ENCODE measurements at places on chromosomes 5 and 9.

- DNase-seq = no peak
These were observed 17.5 kb downstream of the STXBP1 start for GRCh38 chr9:127629468-127630081.

- DNase-seq = no peak
These were observed 471.5 kb downstream of the HINT1 start for GRCh38 chr5:130693509-130693908.

- DNase-seq = peak; percentile 61
These were observed 32.3 kb downstream of the TNPO1 start for GRCh38 chr5:72848474-72849428.

DNA sequence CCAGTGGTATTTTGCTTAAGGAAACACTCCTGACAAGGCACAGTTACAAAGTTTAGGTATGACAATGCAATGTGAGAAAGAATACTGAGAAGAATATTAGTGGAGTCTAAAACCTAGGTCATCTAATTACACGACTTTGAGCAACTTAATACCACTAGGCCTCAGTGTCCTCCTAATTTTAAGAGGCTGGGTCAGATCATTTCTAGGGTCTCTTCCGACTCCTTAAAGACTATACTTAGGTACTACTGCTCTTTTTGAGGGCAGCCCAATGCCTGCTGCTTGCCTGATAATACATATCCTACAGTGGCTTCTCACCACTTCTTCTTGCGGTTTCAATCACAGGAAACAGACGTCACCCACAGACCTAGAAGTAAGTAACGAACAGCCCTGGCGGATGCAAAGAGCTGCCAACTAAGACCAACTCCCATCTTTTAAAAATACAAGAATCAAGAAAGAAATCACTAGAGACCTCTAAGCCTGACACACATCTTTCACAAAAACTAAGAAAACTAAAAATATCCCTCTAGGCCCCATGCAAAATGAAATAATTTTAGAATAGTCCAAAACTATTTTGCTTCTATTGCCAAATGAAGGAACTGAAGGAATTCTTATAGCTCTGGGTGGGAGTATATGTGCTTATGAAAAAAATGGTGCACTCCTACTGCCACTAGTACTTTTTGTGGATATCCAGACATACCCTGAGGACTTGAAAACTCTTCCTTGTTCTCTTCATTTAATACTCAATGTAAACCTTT is 13.1 kb downstream of the DIAPH1 start:
- peak; percentile 65 for DNase-seq

DNA sequence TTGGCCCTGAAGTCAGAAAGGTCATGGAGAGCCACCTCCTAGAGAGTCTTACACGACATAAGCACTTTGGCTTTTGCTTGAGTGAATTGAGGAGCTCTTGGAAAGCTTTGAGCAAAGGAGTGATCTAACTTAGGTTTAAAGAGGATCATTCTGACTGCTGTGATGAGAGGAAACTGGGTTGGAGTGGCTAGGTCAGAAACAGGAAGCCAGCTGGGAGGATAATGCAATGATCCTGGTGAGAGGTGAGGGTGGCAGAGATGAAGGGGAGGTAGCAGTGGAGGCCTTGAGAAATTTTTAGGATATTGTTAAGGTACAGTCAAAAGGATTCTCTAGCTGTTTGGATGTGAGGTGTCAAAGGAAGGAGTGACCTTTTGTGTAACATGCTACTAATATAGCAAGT is 32.2 kb upstream of the ROPN1L start:
- DNase-seq = no peak

- no peak for DNase-seq
These were observed 5.6 kb downstream of the ADGRD2 start for GRCh38 chr9:124455820-124456219.

- DNase-seq = peak; percentile 95
These were observed 6.3 kb downstream of the PAX5 start for GRCh38 chr9:37027582-37028419.

DNA sequence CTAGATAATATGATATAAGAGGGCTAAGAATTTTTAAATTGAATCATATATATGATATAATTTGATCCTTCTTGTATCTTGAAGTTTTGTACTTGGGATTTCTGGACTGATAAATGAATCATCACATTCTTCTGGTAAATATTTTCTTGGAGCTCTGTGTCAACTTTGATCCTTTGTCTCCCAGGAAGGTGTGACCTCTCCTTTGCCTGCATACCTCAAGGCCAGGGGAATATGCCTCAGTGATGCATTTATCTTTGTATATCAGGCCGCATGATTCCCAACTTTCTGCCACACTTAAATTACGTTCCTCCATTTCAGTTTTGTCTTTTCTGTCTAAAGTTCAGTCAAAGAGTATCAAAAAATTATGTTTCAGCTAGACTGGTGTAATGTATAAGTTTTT is 101.2 kb downstream of the NLN start:
- DNase-seq = no peak

DNA sequence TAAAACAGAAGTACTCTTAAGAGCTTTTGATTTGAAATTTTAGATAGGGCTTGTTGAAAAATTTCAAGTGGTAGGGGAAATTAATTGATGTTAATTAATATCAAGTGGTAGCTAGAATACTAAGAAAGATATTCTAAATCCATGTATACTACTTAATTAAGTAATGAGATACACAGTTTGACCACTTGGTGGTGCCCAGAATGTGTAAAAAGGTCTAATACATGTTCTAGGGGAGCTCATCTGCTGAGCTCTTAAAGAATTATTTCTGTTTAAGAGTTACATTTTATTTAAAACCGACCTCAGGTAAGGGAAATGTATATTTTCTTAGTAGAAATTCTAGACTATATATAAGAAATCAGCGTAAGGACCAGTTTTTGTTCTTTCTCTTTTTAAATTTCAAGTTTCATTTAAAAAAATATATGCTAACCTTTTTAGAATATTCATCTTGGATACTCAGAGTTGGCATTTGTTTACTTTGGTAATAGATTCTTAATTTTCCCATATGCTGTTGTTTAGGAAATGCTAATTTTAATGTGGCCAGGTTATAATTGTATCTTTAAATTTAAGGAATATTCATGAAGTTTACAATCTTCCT is 61.5 kb downstream of the LNPEP start:
- no peak for DNase-seq

GRCh38 chr9:121107881-121108280 is 33.1 kb downstream of the CNTRL start:
- no peak for DNase-seq

- DNase-seq = no peak
These were observed 339.6 kb upstream of the ITGA1 start for GRCh38 chr5:52448111-52448510.

- DNase-seq = no peak
These were observed 13.8 kb downstream of the FOXE1 start for GRCh38 chr9:97866848-97867247.

GRCh38 chr9:101792475-101792874 is 54.0 kb upstream of the GRIN3A start:
- no peak for DNase-seq

DNA sequence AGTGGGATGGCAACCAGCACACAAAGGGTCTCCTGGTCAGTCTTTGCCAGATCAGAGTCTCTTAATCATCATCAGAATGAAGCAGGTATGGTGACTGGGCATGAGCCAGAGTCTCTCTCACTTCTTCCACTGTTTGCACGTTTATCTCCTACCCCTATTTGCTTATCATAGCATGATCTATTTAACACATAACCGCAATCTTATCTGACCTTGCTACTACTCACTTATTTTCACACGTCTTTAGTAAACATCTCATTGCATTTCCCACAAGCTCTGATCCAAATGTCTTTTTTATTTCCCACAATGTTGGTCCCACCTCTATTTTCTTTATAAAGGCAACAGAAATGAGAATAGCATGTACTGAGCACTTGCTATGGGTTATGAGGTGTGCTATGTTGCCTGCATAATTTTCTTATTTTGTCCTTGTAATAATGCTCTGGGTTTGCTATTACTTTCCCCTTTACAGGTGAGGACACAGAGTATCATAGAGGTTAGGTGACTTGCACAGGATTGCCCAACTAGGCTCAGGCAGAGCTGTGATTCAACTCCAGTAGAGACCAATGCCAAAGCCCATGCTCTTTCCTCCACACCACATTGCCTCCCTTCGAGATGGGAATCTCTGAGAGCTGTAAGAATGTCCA is 39.7 kb upstream of the IL7R start:
- no peak for DNase-seq

DNA sequence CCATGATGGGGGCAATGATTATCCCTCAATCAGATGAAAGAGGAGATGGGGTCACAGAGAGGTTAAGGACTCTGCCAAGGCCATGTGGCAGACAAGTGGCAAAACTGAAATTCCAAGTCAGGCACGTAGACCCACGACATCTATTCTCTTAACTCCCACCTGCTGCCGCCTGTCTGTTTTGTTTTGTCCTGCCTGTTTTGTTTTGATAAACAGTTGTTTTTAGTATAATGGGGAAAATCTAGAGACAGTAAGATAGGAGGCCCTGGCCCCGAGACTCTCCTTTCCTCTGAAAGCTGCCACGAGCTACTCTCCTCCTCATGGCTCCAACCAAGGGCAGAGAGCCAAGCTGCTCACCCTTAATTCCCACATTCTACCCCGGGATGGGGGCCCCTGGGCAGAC is 4.9 kb downstream of the FSTL4 start:
- DNase-seq = no peak

DNA sequence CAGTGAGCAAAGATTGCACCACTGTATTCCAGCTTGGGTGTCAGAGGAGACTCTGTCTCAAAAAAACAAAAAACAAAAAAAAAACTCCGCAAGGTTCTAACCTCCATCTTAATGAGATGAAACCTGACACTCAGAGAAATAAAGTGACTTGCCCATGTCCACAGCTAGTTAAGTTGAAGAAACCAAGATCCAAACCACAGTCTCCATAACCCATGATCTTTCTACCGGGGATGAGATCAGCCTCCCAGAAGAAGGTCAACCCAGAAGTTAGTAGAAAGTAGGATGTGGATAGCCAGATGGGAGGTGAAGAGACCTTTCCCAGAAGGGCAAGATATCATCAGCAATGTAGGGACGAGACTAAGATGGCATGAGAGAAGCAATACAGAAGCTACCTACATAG is 140.4 kb upstream of the ADRA1B start:
- DNase-seq = no peak

DNA sequence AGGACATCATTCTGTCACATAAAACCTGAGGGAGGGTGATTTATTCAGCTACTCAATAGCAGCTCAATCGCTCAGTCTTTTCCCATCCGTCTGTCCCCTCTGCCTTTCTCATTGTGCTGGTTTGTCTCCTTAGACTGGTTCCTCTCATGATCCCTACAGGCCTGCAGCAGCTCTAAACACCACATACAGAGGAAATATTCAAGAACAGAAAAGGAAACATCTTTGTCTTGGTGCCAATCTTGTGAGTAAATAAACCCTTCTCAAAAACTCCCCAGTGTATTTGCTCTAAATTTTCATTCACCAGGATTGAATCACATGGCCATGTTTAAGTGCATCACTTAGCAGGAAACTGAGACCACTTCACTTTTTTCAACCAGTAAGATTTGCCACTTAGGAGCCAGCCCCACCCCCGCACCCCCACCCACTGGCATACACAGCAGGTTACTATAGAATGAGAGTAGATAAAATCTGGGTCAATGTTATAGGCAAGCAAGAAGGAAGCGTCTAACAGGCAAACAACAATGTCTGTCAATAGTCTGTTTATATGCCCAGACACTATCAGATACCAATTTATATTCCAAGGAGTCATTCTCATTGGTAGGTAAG is 895.5 kb upstream of the DMAC1 start:
- DNase-seq = no peak

DNA sequence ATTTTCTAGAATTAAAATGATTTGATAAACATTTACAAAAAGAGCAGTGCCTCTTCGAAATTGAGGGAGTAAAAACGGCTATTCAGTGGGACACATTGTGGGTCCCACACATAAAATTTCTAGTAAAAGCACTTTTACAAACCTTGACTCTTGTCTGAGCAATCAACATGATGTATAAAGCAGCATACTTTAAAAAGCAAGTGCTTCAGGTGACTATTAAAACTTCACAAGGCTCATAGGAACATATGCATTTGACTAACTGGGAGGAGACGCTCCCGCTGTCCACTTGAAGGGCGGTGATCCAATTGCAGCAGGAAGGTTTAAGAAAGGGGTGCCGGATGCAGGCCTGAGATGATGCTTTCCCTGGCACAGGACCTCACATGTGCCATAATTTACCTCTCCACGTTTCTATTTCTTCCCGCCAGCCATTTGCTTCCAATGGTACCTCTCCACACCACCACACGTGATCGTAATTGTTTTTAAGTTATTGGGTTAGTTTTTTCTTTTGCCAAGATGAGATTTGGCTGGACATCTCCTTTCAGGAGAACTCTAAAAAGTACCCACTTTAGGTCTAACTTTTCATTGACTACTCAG is 1.8 kb downstream of the MCTP1 start:
- no peak for DNase-seq

DNA sequence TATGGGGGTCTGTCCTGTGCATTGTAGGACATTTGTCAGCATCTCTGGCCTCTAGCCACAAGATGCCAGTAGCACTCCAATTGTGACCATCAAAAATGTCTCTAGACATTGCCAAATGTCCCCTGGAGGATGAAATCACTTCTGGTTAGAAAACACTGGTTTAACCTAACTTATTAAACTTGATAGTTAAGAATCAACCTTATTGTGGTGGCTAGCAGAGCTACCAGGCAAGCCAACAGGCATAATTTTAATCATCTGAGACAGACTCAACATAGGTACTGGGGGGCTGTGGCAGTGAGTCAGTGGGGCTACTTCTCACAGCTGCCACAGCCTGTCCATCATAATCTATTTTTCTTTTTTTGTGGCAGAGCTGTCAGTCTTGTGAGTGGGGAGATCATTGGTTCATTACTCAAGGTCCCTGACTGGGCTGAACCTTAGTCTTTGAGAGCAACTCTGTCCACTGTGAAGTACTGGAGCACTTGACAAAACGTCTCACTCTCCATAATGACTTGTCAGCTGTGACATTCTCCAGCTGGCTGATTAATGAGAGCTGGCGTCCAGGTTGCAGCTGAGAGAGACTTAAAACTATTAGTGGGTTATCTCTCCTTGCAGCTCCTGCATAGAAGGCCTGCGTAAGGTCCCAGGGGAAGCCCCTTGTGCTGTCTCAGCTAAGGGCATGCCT is 107.9 kb downstream of the DCP2 start:
- no peak for DNase-seq

DNA sequence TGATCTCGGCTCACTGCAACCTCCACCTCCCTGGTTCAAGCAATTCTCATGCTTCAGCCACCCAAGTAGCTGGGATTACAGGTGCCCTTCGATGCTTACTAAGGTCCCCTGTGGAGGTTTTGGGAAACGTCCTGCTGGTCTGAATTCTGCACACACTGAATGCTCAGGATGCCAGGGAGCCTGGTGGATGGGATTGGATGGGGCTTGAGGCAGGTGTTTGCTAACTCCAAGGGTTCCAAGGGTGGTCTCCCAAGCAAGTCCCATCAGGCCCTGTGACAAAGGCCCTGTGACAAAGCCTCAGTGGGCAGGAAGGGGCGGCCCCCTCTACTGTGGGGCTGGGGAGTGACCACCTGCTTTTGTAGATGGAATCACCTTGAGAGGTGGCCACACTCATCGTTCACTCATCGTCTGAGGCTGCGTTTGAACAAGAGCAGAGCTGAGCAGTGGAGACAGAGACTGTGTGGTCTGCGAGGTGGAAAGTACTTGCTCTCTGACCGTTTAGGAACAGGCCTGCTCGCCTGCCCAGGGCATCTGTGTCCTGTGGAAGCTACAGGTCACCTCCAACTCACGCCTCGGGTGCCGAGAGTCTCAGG is 40.2 kb downstream of the MRPL36 start:
- DNase-seq = peak; percentile 4

- DNase-seq = no peak
These were observed 37.1 kb upstream of the NTNG2 start for GRCh38 chr9:132124800-132125199.

Data from stimulated activated naive CD8-positive, alpha-beta T cell treated with anti-CD3 and anti-CD28 coated beads, Interleukin-15, amount 100 ng/mL, for 72 hours (primary cell).